ENCODE measurements at places on chromosomes 1 and 21. TPM values are rescaled to one million over a fixed set of nuclear protein-coding genes. Genes with fewer than 3 reads are reported as not detected.
A peak's percentile ranks its signal among the peaks of the same experiment; 100 is the strongest.

The ATP1A2 gene
- not detected for total RNA-seq

GRCh38 chr21:34126691-34127090 is 53.3 kb downstream of the MRPS6 start:
- no peaks in the 10 kb centered on the region for H3K27me3 ChIP-seq
- peaks cover 59% of the 10 kb centered on the region for H3K36me3 ChIP-seq
- no peak overlapping the region for H3K4me3 ChIP-seq
- no peak for DNase-seq
- no peak overlapping the region for H3K27ac ChIP-seq
- peaks cover 78% of the 10 kb centered on the region for H3K4me1 ChIP-seq

GRCh38 chr1:196723325-196724185 is 51.1 kb upstream of the CFHR3 start:
- H3K36me3 ChIP-seq: no peaks in the 10 kb centered on the region
- no peak overlapping the region for H3K27ac ChIP-seq
- no peak overlapping the region for H3K4me3 ChIP-seq
- H3K4me1 ChIP-seq: no peaks in the 10 kb centered on the region
- peak; percentile 70 for DNase-seq

- no peak for DNase-seq
- H3K4me1 ChIP-seq: peaks cover 15% of the 10 kb centered on the region
- H3K36me3 ChIP-seq: no peaks in the 10 kb centered on the region
Measured at GRCh38 chr1:40838045-40838979, 23.9 kb downstream of the CITED4 start.

The KLHDC9 gene
- total RNA-seq: 0.50 TPM

- H3K36me3 ChIP-seq: peaks cover 18% of the 10 kb centered on the region
- no peak for DNase-seq
- H3K27ac ChIP-seq: no peak overlapping the region
- no peak overlapping the region for H3K4me3 ChIP-seq
- H3K4me1 ChIP-seq: no peaks in the 10 kb centered on the region
Measured at GRCh38 chr1:20896826-20897225, 109.7 kb upstream of the HP1BP3 start.

- DNase-seq: no peak
- no peak overlapping the region for H3K4me3 ChIP-seq
- no peak overlapping the region for H3K27ac ChIP-seq
Measured at GRCh38 chr1:229147072-229147471, 123.8 kb upstream of the RAB4A start.

Data from activated CD4-positive, alpha-beta T cell treated with anti-CD3 and anti-CD28 coated beads for 36 hours (primary cell).